ENCODE measurements at places on chromosomes 7 and 10.

GRCh38 chr10:6102128-6102527, 13.3 kb downstream of the RBM17 start:
- DNase-seq = no peak

- DNase-seq = no peak
These were observed 31.9 kb downstream of the ADCY1 start for GRCh38 chr7:45606050-45606449.

DNA sequence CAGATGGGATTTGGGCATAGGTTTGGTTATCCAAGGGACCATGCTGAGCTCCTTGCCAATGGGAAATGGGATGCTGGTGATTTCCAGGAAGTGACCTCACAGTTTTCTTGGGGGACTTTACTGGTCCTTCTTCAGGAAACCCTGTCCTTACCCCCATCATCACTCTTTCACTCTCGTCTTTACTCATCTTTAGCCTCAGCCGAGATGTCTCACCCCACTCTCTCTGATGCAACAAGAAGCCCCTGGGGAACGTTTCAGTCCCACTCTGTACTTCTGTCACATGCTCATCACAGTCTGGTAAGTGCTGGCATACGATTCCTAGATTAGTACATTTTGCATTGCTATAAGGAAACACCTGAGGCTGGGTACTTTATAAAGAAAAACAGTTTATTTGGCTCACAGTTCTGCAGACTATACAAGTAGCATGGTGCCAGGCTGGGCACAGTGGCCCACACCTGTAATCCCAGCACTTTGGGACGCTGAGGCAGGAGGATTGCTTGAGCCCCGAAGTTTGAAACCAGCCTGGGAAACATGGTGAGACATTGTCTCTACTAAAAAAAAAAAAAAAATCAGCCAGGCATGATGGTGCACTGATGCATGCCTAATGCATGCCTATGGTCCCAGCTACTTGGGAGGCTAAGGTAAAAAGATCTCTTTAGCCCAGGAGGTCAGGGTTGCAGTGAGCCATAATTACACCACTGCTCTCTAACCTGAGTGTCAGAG, 63.5 kb upstream of the VKORC1L1 start:
- DNase-seq = no peak

- no peak for DNase-seq
These were observed 51.0 kb downstream of the TCF7L2 start for GRCh38 chr10:113000876-113001598.

- no peak for DNase-seq
These were observed 467.4 kb downstream of the TYW1 start for GRCh38 chr7:67463983-67464382.

GRCh38 chr7:39016609-39017008, 38.9 kb downstream of the POU6F2 start:
- no peak for DNase-seq

- DNase-seq = no peak
These were observed 108.8 kb downstream of the ATE1 start for GRCh38 chr10:121819049-121819448.

DNA sequence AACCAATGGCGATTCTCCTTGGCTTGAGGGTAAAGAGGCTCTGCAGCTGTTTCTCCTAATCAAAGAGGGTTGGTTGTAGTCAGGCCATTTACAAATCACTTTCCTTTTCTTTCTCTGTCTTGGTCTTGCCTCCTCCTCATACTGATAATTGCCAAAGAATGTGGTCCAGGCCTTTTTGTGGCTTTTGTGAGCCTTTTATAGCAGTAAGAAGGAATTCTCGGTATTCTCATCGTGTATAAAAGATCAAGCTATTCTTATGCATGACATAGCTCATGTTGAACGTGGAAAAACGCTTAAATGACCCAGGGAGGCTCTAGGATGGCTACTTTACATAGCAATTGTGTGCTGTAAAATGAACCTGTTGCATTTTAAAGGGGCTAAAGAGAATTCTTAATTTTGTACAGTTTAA, 62.6 kb downstream of the RBM20 start:
- no peak for DNase-seq

DNA sequence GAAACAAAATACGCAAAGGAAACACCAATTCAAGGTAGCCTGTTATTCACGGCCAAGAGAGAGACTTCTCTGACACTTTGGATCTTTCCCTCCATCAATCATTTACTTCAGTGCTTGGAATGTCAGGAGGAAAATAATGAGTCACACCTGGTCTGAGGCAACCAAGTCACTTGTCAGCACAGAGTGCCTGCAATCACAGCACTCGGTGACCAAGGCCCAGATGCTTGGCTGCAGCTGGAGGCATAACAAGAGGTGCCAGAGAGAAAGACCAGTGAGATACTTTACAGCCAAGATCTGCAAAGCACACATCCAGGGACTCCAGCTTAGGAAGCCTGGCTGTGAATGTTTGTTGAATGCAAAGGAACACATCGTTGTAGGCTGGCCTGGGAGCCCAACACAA, 33.9 kb downstream of the ASB13 start:
- no peak for DNase-seq

DNA sequence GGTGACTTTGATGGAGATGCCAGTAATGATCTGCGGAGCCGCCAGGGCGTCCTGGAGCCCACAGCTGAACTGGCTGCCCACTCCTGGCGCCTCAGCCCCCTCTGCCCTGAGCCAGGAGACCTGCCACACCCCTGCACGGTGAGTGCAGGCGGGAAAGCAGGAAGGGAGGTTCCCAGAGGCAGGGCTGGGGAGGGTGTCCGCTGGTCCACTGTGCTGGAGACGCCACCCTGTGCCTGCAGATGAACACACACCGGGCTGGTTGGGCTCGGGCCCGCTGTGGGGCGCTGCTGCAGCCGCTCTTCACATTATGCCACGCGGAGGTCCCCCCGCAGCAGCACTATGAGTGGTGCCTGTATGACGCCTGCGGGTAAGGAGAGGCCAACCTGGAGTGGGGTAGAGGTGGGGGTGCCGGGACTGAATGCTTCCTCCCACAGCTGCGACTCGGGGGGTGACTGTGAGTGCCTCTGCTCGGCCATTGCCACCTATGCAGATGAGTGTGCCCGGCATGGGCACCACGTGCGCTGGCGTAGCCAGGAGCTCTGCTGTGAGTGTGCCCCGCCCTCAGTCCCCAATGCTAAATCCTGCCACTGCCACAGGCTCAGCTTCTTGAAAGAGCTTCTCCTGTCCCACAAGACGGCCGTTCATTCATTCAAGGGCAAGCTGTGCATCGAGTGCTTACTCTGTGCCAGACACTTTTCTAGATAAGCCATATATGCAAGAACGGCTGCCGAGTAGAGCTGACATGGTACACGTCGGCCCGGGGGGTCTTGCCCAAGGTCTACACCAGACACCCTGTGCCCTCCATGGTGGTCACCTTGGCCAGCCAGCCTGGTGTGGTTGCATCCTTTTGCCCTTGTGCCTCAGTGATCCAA, 14.3 kb upstream of the ZNF467 start:
- DNase-seq = no peak

DNA sequence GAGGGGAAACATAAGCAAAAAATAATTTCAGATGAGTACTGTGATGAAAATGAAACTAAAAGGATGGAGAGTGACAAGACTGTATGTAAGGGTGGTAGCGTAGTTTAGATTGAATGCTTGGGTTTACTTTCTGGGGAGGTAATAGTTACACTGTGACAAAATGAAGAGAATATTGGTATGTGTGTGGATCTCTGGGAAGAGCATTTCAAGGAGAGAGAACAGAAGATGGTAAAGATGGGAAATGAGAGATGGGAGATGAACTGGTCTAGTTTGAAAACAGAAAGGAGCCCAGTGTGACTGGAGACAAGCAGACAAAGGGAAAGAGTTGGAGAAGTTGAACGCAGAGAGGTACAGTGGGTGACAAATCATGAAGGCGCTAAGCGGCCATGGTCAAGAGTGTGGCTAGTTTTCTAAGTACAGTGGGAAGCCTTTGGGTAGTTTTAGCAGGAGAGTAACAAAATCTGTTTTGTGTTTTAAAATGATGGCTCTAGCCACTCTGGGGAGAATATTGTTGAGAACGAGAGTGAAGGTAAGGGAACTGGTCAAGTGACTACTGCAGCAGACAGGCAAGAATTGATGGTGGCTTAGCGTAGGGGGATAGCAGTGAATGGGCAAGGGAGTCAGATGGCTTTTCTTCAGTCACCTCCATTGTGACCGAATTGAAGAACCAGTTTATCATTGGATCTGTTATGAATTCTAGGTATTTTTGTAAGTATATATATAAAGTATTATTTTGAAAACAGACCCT, 22.6 kb downstream of the PALS2 start:
- DNase-seq = no peak

- DNase-seq = no peak
These were observed 117.7 kb upstream of the KIAA1217 start for GRCh38 chr10:24091256-24091655.

DNA sequence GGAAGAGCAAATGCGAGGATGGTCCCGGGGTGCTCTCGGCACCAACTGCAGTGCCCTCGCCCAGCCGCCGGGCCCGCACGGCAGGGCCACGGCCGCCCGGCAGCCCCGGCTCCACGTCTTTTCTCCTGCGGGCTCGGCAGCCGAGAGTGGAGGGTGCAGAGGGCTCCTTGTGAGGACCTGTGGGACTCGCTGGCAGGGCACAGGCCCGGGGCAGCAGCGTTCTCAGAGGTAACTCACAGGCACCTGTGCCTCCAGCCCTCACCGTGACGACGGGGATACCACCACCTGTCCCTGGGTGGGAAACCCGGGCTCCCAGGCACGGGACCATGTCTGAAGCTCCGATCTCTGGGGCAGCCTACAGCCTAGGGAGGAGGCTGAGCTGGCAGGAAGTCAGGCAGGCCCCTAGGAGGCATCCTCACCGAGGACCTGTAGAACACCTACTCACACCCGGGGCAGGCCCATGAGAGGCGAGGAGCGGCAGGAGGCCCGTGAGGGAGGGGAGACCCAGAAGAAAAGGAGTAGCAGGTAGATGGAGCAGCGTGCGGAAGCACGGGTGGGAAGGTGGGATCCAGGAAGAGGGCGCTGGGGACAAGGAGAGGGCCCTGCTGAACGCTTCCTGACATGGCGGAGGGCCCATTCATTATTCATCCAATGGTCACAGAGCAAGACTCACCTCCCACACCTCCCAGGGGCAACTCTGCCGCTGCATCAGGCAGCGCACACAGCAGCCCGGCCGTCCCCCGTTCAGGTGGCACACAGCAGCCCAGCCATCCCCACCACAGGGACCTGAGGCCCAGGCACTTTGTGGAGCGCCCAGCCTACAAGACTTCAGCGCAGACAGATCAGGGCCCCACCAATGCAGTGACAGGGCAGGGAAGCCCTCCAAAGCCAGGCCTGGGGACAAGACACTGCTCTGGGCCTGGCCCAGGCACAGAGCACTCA, 244.9 kb downstream of the MAD1L1 start:
- DNase-seq = no peak

DNA sequence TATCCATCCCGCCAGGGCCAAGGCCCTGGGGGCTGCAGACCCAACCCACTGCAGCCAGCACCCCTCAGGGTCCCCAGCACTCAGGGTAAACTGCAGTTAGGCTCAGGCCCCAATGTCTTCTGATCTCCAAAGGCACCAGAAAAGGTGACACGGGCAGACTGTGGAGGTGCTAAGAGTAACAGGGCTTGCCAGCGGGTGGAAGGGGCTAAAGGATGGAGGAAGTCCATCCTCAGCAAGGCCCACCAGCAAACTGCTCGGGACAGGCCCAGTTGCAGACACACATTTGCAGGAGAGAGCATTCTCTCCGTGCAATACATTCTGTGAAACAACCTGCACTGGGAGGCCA, 95.6 kb upstream of the DDC start:
- no peak for DNase-seq

DNA sequence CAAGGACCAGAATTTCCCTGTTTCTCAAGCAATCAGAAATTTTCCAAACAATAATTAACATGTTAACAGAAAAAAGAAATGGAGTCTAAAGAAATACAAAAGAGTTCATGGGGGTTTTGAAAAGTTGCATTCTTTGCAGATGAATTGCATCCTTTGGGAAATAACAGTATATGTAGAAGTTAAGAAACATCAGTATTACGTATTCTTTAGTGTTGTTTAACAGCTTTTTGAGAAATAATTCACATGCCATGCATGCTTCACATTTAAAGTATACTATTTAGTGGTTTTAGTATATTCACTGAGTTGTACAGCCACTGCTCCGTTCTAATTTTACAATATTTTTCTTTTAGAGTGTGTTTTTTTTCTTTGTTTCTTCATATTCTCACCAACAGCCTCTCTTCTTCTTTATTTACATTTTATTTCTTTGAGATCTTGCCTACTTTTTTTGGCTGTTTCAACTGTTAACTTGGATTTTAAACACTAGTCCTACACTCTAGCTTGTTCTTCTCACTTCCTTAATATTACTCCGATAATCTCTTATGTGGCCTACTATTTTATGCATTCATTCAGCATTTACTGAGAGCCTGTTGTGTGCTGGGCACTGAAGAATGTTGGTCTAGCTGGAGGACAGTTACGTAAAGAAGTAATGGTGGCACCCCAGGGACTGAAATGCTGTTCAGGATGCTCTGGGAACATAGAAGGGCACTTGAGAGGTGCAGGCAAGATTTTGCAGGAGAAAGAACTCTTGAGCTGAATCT, 330.1 kb downstream of the EXOC4 start:
- no peak for DNase-seq

DNA sequence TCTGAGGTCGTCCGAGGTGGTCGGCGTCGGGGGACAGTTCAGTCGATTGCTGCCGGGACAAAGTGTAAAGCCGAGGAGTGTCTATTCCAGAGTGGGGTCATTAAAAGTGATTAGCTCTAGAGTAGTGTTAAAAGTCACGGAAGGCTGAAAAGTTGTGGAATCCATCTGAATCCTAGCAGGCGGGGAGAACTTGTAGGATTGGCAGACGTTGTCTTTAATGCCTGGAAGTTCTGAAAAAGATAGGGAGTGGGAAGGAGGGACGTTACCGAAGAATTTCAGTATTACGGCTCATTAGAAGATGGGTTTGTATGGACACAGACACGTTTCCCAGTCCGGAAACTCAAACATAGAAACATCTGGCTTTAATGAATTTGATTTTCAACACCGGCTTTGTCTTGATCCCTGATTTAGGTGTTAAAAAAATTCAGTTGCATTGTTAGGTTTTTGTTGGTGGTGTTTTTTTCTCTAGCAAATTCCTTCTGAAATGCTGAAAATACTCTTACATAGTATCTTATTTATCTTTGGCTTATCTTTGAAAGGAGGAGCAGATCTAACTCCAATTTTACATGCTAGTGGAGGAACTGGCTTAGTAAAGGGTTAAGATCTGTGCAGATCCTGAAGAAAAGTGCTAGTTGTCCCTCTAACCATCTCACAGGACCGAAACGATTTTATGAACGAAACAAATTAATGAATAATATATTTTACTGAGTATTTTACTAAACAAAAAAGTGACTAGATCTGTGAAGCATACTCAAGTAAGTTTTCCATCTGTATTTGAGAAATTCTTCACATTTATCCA, 900 bp downstream of the MKLN1 start:
- DNase-seq = peak; percentile 27

Data from hematopoietic multipotent progenitor cell treated with erythropoietin and hydrocortisone succinate and interleukin-3 and kit ligand, for 15 days (in vitro differentiated cells).